ENCODE measurements at places on chromosomes 1 and 21.
A peak's percentile ranks its signal among the peaks of the same experiment; 100 is the strongest.

DNA sequence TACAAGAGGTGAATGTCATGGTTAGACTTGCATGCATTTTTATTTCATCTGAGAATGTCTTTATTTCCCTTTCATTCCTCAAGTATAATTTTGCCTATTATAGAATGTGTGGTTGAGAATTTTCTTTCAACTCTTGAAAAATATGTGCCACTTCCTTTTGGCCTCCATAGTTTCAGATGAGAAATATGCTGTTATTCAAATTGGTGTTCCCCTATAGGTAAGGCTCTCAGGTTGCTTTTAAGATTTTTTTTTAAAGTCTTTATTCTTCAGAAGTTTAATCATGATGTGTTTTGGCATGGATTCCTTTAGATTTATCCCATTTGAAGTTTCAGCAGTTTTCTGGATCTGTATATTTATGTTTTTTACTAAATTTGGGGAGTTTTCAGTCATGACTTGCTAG is 2.1 kb downstream of the MROH7 start:
- DNase-seq = no peak

DNA sequence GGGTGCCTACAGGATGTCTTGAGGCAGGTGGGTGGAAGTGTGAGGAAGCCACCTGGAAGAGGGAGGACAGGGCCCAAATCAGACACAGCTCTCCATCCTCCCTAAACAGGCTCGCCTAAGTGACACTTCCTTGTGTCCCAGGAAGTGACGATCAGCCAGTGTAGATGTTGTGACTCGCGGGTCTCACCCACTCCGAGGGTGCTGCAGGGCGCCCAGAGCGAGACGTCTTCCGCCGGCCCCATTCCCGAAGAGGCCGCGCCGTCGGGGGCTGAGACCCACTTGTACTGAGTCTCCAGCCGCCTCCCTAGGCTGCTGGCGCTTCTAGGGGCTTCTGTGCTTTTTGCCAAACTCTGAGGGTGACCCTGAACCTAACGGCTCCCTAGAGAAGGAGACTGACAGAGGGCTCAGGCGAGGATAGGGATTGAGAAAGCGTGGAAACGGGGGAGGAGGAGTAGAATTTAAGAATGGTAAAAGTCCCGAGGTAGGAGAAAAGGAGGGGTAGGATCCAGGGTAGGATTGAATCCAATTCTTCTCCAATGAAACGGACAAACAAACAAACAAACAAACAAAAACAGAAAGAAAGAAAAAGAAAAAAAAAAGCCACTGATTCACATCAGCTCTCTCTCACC is 543 bp upstream of the MARK1 start:
- peak; percentile 43 for DNase-seq

DNA sequence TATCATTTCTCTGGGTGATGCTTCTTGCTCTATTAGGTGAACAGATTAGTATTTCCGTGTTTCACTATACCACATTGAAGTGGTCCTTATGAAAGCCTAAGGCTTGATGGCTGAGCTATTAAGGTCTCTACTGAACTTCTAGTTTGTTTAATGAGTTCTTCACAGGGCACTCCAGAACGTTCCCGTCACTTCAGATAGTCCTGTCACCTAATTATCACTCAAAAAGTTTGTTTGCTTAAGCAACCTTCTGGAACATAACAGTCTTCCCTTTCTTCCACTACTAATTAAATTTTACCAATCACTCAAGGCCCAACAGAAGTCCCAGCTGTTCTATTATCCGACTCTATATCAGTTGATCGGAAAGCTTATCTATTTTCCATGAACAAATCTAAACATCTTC is 104.6 kb upstream of the ZC3H11B start:
- no peak for DNase-seq

DNA sequence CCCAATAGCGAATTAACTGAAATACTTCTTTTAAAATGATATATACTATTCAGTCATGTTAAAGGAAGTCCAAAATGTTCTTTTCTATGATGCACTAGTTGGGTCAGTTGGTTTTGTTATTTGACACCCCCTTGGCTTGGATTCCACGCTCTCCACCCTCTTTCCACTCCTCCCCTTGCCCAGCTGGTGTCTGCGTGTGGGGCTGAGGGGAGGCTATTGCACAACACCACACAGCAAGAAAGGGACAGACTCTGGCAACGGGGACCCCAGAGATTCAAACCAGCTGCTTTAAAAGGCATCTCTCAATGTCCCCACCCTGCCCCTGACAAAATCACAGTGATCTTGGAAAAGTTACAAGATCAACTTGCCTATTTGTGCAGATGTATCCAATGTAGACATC is 394.3 kb downstream of the TGFB2 start:
- DNase-seq = no peak

GRCh38 chr1:156622581-156623297 is 3.5 kb downstream of the HAPLN2 start:
- no peak for DNase-seq

GRCh38 chr1:238101923-238102322 is 211.2 kb upstream of the ZP4 start:
- DNase-seq = no peak

- DNase-seq = peak; percentile 3
These were observed 475.4 kb downstream of the PTBP2 start for GRCh38 chr1:97196825-97197516.

- no peak for DNase-seq
These were observed 603.9 kb downstream of the AMY1C start for GRCh38 chr1:104353580-104353979.

GRCh38 chr1:161052899-161053298 is 7.1 kb upstream of the USF1 start:
- no peak for DNase-seq

DNA sequence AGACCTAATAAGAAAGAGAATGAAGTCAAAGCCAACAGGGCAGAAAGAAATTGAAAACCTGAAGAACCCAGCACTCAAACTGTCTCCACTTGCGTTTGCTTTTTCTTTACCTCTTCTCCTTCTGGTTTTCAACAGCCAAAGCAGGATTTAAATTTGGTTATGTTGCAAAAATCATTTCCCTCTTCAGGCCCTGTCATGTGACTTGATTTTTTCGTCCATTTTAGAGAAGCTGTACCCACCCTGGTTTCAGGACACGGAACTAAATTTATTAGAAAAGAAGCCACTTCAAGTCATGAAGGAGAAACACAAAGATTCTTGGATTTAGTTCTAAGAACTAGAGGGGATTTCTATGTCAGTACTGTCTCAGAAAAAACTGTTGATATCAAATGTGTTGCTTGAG is 1.0 kb upstream of the SYNJ1 start:
- peak; percentile 6 for DNase-seq

- DNase-seq = no peak
These were observed 11.8 kb upstream of the SLAMF7 start for GRCh38 chr1:160727316-160727640.

DNA sequence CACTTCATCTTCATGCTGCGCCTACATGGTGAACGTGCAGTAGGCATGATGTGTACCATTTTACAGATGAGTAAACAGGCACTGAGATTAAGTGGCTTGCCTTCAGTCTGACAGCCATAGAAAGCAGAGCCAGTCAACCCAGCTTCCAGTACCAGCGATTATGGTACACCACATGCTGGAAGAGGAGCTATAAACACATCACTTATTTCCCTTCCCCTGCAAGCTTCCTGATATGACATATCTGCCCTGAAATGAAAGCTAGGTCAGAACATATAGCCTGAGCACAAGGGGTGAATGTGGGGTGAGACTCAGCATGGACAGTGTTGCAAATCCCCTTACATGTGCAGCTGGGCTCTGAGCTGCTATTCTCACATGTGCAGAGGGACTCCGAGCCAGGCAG is 33.8 kb upstream of the IL20 start:
- no peak for DNase-seq

GRCh38 chr1:74395571-74395970 is 116.8 kb downstream of the LRRC53 start:
- no peak for DNase-seq

DNA sequence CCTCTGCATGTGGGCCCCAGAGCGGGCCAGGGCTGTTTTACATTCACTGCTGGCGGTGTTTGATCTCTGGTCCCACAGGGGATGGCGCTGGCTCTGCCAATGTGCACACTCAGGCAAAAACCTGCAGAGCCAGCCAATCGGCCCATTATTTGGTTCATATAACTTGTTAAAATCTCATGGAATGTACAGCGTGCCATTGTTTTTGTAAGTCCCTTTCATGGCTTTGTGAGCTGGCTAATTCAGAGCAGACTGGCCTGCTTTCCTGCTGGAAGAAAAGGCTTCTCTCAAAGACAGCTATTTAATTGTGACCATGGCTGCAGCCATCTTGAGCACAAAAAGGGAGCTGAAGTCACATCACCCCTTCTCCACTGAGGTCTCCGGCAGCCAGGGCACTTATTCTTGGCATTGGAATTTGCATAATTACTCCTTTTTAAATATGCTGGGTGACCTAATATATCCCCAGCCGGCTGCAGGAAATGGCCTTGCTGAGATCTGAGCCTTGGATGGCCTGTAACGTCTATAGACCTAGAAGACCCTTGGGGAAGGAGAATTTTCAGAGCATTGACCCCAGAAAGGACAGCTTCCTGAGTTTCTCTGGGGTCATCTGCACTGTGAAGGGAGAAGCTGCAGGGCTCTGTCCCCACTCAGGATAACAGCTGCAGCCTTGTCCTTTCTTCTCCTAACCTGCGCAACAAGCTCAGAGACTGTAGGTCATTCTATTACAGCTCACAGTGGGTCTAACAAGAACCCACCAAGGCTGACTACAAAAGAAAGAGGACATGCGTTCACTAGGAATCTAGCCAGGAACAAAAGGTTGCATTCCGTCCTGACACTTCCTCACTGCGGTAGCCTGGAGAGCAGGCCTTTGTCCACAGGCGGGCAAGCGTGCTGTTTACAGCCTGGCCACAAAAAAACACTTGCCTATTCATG is 45.8 kb downstream of the BCAR3 start:
- DNase-seq = no peak

GRCh38 chr1:236400061-236400603 is 6.0 kb downstream of the EDARADD start:
- DNase-seq = no peak

DNA sequence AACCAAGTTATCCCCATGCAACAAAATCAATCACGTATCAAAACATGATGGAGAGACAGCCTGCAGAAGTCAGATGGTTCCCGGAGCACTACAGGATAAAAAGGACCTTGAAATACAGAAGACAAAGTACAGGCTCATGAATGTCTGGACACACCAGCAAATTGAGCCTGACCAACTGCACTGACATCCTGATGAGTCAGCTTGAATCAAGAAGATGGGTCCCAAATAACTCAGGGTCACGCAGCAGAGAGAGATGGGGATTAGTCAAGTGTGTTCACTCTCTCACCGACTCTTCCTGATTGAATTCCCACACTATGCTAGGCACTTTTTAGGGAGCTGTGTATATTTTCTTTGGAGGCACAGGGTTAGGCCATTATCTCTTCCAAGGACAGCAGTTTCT is 71.1 kb upstream of the DIRAS3 start:
- DNase-seq = no peak

GRCh38 chr1:151661751-151662150 is 49.9 kb downstream of the SNX27 start:
- DNase-seq = no peak

GRCh38 chr1:205692423-205692822 is 12.1 kb upstream of the SLC45A3 start:
- no peak for DNase-seq

DNA sequence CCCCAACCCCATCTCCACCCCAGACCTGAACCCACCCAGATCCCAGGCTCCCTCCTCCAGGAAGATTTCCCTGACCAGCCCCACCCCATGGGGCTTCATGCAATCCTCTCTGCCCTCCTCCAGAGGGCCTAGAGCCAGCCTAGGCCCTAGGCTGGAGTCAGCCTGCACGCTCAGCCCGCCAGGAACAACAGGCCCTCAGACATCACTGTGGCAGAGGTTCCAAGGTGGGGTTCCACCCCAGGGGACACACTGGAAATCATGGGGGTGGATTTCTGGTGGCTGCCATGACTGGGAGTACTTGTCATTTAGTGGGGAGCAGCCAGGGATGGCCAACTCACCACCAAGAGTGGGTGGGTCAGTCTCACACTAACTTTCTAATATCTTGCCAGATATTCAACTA is 122.0 kb downstream of the GLIS1 start:
- DNase-seq = no peak

DNA sequence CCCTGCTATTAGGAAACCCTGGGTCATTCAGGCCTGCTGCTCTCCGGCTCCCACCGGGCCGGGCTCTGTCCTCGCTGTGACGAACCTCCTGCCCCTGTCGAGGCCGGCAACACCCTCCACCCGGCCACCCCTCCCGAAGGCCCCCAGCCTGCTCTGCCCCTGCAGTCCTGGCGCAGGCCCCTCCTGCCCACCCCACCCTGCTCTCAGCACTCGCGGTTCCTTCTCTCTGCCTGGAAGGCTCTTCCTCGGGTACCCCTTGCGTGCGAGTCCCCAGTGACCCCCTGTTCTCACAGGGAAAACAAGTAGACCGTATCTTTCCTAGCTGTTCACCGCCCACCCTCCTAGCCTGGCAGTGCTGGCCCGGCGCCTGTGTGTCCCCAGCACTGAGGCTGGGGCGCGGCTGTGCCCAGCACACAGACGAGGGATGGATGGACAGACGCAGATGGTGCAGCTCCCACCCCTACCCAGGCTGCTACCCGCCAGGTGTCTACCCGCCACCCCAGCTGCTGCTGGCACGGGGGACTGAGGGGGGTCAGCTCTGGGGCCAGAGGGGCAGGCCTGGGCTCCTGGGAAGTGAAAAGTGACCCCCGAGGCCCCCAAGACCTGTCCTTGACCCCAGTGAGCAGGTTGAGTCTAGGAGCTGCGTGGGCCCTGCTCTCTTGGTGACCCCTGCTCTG is 3.1 kb upstream of the VWA1 start:
- peak; percentile 30 for DNase-seq

GRCh38 chr1:76144247-76144646 is 69.7 kb downstream of the ST6GALNAC3 start:
- DNase-seq = no peak

GRCh38 chr1:118504221-118504644 is 319.2 kb upstream of the SPAG17 start:
- DNase-seq = no peak

DNA sequence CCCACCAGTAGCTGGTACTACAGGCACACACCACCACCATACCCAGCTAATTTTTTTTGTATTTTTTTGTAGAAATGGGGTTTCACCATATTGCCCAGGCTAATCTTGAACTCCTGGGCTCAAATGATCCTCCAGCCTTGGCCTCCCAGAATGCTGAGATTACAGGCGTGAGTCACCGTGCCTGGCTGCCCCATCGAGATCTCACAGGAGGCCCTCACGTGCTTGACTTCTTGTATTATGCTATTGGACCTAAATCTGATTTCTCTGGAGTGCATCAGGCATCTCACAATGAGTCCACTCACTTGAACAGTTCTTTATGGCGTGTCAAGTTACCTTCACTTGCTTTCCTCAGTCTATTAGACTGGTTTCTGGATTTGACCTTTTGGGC is 9.3 kb upstream of the RSRP1 start:
- DNase-seq = no peak
